ENCODE measurements at places on chromosomes 4 and X.

DNA sequence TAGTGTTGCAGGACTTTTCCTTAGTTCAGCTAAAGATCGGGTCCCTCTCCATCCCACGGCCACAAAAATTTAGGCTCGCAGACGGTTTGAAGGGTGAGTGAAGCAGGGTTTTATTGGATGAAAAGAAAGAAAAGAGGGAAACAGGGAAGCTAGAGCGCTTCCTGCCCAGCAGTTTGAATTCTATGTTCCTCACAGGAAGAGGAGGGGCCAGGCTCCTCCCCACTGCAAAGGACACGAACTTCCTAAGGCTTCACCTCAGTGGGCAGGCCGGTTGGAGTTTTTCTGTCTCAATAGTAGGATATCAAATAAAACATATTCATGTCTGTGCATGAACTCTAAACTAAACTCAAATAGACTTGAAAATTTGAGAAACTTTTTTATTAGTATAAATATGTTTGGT is 27.4 kb downstream of the DAPP1 start:
- no peak for DNase-seq

DNA sequence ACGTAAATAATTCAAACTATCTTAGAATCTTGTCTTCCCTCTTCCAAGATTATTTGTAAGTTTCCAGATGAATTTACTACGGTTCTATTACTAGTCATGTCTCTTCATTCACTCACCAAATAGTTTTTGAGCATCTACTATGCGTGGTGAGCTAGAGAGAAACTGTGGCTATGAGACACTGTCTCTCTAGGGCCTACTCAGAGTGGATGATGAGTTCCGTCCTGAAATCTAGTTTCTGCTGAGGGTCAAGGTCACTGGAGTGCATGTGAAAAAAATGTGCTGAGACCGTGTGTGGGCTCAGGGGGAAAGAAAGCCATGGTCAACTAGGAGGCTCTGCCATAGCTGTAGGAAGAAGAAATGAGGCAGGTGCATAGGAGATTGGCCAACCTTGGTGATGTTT is 320.2 kb upstream of the GATB start:
- DNase-seq = no peak

DNA sequence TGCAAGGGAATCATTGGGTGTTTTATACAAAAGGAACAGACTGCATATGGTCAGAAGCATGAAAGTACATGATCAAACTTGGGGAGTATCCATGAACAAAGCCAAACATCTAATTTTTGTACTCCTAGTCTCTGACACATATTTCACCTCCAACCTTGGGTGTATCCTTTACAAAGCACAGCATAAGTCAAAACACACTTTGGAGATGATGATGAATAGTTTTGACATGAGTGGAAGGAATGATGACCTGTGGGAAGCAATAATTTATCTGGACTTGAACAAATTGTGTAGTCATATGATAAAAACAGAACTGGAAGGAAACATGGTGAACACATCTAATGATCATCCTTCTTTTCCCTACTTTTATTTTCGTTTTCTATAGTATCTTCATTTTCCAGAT is 108.7 kb upstream of the PLS3 start:
- DNase-seq = no peak

- no peak for DNase-seq
Observed at GRCh38 chrX:33156152-33156726, 55.1 kb downstream of the DMD start.

DNA sequence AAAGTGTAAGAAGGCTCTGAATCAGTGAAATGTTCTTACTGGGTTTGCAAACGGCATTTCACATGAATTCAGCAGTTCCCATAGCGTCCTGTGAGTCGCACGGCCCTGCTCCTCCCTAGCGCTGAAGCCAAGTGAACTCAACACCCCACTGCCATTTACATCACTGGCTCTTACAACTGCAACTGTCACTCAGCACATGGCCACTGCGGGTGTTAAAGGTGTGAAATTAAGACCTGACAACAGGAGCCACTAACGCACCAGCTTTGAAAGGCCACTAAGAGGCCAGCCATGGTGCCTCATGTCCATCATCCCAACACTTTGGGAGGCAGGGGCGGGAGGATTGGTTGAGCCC is 31.7 kb downstream of the RNF212 start:
- DNase-seq = no peak

- DNase-seq = no peak
Observed at GRCh38 chr4:178481564-178481963, 1039.3 kb upstream of the AGA start.

GRCh38 chr4:102143433-102143832 is 201.8 kb downstream of the SLC39A8 start:
- no peak for DNase-seq

DNA sequence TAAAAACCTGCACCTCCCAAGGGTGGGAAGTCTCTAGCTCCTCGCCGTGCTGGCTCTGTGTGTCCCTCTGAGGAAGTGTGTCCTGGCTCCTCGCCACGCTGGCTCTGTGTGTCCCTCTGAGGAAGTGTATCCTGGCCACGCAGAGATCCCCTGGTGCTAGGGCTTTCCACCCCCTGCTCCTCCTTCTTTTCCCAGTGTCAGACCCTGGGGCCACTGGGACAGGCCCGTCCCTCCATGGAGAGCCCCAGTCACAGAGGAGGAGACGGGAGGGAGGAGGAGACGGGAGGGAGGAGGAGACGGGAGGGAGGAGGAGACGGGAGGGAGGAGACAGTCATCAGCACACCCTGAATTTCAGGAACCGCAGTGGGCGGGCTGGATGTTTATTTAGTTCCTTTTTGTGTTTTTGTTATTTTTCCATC is 53.8 kb upstream of the HGFAC start:
- DNase-seq = no peak

DNA sequence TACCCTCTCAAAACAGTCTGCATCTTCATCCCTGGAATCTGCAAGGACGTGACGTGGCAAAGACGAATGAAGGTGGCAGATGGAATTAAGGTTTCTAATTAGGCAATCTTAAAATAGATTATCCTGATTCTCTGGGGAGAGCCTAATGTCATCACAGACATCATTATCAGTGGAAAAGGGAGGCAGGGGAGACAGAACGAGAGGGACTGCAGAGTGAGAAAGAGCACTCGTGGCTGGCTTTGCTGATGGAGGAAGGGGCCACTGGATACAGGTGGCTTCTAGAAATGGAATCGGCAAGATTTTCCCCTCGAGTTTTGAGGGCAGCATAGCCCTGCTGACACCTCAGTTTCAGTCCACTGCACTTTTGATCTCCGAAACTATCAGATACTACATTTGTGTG is 110.6 kb downstream of the ASMT start:
- no peak for DNase-seq

- no peak for DNase-seq
Observed at GRCh38 chr4:166531703-166532102, 658.7 kb downstream of the TLL1 start.

- DNase-seq = no peak
Observed at GRCh38 chrX:16469870-16470269, 180.1 kb upstream of the S100G start.

GRCh38 chr4:8938623-8939022 is 67.0 kb upstream of the HMX1 start:
- DNase-seq = no peak

DNA sequence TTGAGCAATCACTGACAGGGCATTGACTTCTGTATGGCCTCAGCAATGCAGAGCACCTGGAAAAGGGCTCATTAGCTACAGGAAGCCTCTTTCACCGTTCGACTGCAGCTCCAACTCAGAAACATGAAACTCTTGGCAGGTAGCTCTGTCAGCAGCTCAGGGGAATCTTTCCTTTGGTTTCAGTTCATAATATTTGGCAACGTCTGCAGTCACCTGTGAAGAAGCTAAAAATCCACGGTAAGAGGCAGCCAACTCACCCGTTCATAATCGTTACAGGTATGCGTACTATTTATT is 354.9 kb downstream of the CAMK2D start:
- DNase-seq = no peak

GRCh38 chr4:62449538-62449937 is 1249.4 kb downstream of the ADGRL3 start:
- no peak for DNase-seq

DNA sequence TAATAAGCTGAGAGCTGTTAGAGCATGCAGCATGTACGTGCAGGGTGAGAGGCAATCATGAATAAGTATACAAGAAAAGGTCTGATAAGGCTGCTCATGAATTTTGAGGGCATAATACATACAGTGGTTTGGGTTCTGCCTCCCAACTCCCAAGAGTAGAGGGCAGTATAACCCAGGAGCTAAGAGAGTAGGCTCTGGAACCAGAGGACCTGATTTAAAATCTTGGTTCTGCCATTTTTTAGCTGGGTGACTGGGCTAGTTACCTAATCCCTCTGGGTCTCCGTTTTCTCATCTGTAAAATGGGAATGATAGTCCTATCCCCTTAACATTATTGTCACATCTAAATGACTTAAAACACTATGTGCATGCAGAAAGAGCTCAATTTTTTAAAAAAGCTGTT is 85.3 kb downstream of the LNX1 start:
- DNase-seq = no peak

- no peak for DNase-seq
Observed at GRCh38 chrX:11311706-11312105, 18.5 kb downstream of the AMELX start.

- no peak for DNase-seq
Observed at GRCh38 chr4:59518005-59518823, 1681.9 kb upstream of the ADGRL3 start.

DNA sequence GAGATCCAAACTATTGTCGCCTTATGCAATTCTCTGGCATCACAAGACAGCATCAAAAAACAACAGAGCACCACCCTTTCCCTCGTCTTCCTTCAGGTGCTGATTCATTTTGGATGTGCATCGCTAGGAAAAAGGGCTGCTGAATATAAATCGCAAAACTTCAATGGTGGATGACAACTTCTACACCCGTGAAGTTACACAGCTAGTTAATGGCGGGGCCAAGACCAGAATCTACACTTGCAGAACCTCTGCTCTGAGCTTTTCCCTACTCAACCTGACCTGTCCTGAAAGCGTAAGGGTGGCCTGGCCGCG is 674 bp downstream of the GNPDA2 start:
- no peak for DNase-seq

- DNase-seq = no peak
Observed at GRCh38 chrX:111375747-111376146, 36.2 kb downstream of the DCX start.

GRCh38 chrX:38847206-38847902 is 46.1 kb downstream of the MID1IP1 start:
- DNase-seq = no peak

DNA sequence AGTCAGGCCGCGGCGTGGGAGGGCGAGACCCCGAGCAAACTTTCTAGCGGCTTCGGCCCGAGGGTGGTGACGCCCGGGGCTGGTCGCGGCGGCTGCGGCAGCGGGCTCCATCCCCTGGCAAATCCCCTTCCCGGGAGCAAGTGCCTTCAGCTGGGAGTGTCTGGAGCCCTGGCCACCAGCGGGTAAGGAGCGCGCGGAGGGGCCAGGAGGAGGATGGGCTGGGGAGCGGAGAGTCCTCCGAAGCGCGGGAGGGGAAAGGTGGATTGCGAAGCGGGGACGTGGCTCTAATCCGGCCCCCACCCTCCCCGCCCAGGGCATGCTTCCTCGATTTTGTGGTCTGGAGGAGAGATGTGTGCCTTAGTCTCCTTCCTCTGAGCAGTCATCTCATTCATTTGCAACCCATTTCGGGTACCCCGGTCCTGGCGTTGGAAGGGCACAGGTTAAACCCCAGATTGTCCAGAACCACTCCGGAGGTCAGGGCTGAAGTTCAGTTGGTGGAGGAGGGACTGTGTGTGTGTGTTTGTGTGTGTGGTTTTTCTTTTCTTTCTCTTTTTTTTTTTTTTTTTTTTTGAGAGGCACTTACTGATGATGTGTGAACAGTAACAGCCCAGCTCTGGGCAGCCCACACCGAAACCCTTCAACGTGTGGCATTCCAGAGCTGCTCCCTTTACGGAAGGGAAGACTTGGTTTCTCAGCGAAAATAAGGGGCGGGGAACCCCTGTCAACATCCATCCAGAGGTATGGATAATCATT is 516 bp downstream of the SGMS2 start:
- DNase-seq = no peak

DNA sequence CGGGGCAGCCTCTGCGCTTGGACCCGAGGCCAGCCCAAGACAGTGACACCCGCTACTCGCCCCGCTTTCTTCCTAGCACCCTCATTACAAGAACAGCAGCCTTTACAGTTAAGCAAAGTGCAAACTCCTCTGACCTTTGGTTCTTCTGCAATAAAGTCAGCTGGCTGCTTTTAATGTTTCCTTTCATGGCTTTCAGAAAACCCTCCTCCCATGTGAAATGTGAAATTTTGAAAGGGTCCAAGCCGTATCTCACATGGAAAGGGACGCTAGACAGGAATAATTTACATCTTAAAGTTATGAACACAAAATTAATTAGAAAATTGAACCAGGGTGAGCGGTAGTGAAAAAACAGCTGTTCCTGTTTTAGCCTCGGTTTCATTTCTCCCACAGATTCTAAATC is 520.1 kb upstream of the FRG1 start:
- no peak for DNase-seq

- no peak for DNase-seq
Observed at GRCh38 chr4:139014371-139015268, 961 bp upstream of the NOCT start.

DNA sequence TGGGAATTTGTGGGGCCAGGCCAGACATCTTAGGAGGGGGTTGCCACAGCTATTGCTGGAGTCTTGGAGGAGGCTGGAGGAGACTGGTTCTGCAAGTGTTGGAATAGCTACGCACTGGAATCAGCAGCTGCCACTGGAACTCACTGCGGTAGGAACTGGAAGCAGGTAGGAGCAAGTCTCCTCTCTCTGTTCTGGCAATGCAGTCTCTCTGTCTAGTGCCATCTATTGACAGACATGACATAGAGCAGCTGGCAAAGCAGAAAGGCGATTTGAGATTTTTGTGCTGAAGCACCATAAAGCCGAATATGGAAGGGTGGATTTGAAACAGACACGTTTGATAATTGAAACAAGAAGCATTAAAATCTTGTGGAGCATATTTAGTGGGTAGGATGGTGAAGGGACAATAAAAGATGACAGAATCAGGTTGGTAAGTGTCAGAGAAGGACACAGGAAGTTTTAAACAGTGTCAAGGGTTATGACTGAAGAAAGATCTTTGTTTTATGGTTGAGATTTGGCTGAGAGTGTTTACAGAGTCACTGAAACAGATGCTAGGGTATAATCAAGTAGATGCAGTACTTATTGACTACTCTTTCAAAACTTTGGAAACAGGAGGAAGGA is 23.5 kb upstream of the SYNPO2 start:
- no peak for DNase-seq

DNA sequence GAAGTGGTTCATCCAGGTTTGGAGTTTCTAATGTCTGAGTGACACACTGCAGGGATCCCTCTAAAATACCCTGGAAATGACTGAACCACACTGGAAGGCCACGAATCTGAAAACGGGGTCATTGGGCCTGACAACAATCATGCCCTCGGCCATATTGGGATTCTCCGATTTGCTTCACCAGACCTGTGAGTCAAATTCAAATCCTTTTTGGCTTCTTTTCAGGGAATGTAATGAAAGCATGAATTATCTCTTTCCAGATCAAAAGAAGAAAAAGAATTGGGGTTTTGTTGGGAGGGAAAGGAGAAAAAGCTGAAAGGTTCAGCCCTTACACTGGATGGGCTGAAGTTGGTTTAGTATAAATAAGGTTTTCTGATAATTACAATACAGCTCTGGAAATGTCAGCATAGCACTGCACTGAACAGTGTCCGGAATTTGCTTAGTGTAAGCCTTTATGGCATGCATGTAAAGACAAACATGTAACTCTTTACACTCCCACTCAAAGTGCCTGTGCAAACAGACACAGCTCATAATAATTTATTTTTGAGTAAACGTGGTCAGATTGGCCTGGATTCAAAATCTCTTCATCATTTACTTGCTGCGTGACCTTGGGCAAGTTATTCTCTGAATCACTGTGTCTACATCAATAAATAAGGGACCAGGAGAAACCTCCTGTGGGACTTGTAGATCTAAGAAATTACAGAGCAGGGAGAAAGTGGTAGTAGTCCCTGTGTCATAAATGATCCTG is 21.4 kb downstream of the CT47C1 start:
- no peak for DNase-seq
